ENCODE measurements at places on chromosomes 4 and X. TPM values are rescaled to one million over a fixed set of nuclear protein-coding genes. Genes with fewer than 3 reads are reported as not detected.
A peak's percentile ranks its signal among the peaks of the same experiment; 100 is the strongest.

NALF2 gene
- not detected for polyA plus RNA-seq

ZNF630 gene
- 2.0 TPM for polyA plus RNA-seq

GRCh38 chrX:8245411-8245810, 74.3 kb upstream of the VCX2 start:
- no peak for DNase-seq

DNA sequence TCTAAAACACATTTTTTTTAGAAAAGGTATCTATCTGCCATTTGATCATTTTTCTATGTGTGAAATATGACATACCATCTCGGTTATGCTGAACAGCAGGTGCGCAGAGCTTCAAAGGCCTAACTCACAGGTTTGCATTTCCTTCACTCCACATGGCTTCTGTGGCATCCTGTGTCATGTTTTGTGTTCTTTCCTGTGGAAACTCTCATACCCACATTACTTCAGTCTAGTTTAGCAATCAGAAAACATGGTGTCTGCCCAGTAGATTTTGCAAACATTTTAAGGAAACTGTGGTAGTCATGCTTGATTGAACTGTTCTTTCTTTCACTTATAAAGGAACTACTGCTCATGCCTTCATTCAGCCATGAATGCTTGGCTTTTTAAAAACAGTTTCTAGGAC, 11.3 kb upstream of the ARAP2 start:
- peak; percentile 88 for DNase-seq

UGT2B15 gene
- not detected for polyA plus RNA-seq

DNA sequence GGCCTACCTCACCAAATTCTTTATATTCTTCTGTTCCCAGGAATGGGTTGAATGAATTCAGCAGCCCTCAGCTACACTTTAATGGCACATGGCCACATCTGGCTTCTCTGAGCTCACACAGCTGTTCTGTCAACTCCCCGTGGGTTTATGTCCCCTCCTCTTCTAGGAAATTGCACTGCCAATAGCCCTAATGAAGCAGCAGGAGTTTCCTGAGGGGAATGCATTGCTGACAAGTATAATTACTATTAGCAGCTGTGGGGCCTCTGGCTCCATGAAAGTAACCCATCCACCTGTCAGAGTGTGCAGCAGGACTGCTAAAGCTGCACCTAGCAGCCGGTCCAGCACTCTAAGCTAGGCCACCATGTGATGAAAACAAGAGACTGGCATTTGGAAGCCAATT, 50.3 kb downstream of the FTHL17 start:
- DNase-seq = no peak

- DNase-seq = no peak
Measured at GRCh38 chr4:100641336-100641735, 123.5 kb upstream of the EMCN start.

DNA sequence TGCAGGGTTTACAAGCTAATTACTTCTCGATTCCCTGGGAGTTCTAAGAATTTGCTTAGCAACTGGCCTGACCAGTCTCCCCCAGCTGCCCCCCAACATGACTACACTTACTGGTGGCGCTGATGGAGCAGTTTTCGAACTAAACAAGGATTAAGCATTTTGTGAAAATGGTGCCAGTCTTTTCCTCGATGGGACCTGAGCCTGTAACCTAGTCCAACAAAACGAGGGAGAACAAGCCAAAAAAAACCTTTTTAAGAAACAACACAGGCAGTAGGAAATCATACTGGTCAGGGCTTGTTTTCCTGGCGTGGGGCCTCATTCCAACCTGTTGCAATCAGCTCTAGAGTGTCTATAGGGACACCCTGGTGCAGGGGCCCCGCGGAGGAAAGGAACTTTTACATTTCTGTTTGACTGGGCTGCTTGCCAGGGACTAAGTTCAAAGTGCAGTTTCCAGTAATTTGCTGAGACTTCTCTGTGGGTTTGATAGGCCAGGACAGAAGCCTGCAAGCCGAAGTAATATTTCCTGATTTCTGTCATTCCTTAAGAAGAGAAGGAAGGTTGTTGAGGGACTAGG, 158.7 kb downstream of the SPRY1 start:
- DNase-seq = no peak

- DNase-seq = no peak
Measured at GRCh38 chrX:39508300-39508692, 589.5 kb downstream of the BCOR start.

DNA sequence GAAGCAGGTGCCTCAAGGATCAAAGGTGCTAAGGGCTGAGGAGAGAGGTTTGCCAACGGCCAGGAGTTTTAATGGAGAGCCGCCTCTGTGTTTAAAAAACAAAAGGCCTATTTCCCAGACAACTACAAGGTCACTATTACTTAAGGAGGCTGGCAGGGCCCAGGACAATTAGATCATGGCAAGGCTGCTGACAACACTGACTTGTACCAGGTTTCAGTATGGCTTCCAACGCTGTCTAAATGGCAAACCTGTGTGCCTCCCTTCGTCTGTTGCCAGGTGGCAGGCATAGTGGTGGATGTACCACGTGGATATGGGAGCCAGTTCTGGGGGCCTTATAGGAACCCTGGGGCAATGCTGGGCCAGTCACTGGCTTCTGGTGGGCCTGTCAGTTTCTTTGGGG, 41.0 kb downstream of the NSG1 start:
- DNase-seq = no peak

DNA sequence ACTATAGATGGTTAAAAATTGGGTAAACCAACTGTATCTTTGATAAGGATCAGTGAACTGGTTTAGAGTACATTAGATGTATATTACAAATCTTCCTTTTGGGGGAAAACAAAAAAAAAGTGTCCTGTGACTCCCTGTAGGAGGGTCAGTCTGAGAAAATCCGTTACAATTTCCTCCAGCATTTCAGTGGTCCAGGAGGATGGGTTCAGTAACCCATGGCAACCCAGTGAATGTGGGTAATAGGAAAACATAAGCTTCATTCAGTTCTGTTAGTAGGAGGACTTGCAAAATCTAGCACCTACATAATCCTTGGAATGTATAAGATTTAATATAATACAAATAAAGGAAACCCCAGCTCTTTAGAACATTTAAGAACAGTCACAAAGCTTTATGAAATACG, 16.2 kb downstream of the STOX2 start:
- DNase-seq = no peak

DNA sequence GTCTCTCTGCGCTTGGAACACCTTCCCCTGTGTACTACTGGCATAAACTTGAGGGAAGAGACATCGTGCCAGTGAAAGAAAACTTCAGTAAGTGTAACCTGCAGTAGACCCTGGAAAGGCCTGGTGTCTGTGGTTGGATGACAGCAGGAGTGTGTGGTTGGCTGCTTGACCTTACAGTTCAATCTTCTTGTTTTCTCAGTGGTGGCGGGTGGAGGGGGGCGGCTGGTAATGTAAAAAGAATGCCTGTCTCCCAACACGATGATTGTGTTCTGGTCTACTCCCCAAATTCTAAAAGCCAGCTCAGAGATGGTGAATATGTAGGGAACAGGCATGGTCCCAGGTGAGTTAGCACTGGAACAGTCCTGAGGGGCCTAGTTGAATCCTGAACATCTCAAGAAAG, 18.6 kb downstream of the PSMD10 start:
- DNase-seq = no peak

Data from immature natural killer cell (primary cell).